ENCODE measurements at places on chromosomes 6 and 20.

- no peak for DNase-seq
- H3K4me3 ChIP-seq: no peak overlapping the region
- H3K27ac ChIP-seq: no peak overlapping the region
- no peaks in the 10 kb centered on the region for H3K4me1 ChIP-seq
- no peaks in the 10 kb centered on the region for H3K36me3 ChIP-seq
Measured at GRCh38 chr6:139823099-139823807, 448.8 kb upstream of the CITED2 start.

- H3K4me1 ChIP-seq: no peaks in the 10 kb centered on the region
- no peak for DNase-seq
- H3K27me3 ChIP-seq: no peaks in the 10 kb centered on the region
- H3K36me3 ChIP-seq: no peaks in the 10 kb centered on the region
Measured at GRCh38 chr6:120378582-120379220, 955.6 kb downstream of the TBC1D32 start.

DNA sequence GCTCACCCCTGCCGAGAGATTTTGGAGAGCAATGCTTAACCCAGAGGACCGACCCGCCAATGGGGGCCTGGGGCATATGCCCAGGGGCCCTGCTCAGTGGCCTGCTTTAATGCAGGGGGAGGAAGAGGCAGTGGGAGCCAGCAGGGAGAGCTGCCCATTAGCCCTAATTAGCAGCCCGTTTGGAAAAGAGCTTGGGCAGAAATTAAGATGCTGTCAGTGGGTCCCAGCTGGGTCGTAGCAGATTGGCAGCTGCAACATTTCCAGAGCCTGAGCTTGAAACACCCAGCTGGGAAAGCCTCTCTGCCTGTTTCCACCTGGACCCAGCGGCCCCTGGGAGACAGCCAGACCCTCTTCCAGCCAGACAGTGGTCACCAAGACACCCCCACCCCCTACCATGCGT, 39.5 kb downstream of the CD40 start:
- H3K4me1 ChIP-seq: no peaks in the 10 kb centered on the region
- H3K27me3 ChIP-seq: no peaks in the 10 kb centered on the region
- H3K27ac ChIP-seq: no peak overlapping the region
- no peak overlapping the region for H3K4me3 ChIP-seq

- no peaks in the 10 kb centered on the region for H3K4me1 ChIP-seq
- no peak overlapping the region for H3K27ac ChIP-seq
- DNase-seq: peak; percentile 52
- no peak overlapping the region for H3K4me3 ChIP-seq
- no peaks in the 10 kb centered on the region for H3K36me3 ChIP-seq
- no peaks in the 10 kb centered on the region for H3K27me3 ChIP-seq
Measured at GRCh38 chr6:163640641-163641040, 226.1 kb downstream of the QKI start.

DNA sequence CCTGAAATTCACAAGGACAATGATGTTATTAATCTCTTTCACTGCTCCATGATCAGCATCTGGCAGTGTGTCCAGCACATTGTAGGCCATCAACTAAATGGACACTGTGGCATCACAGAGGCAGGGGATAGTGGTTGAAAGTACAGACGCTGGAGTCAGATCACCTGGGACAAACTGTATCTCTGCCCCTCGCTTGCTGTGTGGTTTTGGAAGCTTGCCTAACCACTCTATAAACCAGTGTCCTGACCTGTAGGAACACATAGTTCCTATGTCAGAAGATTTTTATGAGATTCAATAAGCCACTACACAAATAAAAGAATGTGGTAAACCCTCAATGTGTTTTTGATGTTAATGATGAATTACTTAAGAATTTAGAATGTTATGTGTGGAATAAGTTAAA, 219.3 kb upstream of the RNF217 start:
- H3K36me3 ChIP-seq: no peaks in the 10 kb centered on the region
- no peak for DNase-seq
- H3K4me1 ChIP-seq: no peaks in the 10 kb centered on the region
- no peaks in the 10 kb centered on the region for H3K27me3 ChIP-seq

GRCh38 chr6:130708338-130708737, 118.9 kb upstream of the SMLR1 start:
- H3K27me3 ChIP-seq: no peaks in the 10 kb centered on the region
- no peaks in the 10 kb centered on the region for H3K36me3 ChIP-seq
- no peak overlapping the region for H3K27ac ChIP-seq

DNA sequence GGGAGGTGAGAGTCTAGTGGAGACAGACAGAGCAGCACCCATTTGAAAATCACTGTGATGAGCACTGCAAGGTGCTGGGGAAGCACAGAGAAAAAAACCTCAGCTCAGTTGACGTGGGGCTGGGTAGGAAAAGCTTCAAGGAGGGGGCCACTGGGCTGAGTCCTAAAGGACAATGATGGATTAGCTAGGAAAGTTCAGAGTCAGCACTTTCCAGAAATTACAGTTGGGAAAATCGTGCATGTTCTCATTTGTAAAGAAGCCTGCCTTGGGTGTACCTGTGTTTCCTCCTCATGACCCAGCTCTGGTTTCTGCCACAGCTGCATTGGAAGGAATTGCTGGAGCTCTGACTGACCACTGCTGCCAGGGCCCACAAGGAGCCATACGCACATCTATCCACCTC, 221.3 kb downstream of the FARS2 start:
- no peak overlapping the region for H3K4me3 ChIP-seq
- no peak for DNase-seq
- H3K27ac ChIP-seq: no peak overlapping the region

GRCh38 chr20:19304389-19304788, 91.9 kb downstream of the SLC24A3 start:
- no peaks in the 10 kb centered on the region for H3K36me3 ChIP-seq
- H3K4me1 ChIP-seq: no peaks in the 10 kb centered on the region
- no peak overlapping the region for H3K4me3 ChIP-seq
- no peaks in the 10 kb centered on the region for H3K27me3 ChIP-seq
- H3K27ac ChIP-seq: no peak overlapping the region
- no peak for DNase-seq

DNA sequence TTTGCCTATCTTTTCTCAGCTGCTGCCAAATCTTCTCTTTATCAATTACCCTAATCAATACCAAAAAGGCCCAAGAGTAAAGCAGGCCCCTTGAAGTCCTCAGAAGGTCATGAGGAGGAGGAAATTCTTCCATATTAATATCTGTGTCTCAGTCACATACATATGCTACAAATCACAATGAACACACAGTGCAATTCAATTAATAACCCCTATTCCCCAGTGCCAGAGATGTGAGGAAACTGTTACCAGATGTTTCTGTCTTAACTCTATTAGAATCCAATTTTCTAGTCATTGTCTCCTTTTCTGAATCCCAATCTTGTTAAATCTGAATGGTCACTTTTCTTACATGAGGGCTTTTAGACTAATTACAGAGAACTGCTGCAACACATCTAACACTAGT, 45.9 kb upstream of the SLC2A12 start:
- H3K4me1 ChIP-seq: no peaks in the 10 kb centered on the region
- H3K27me3 ChIP-seq: no peaks in the 10 kb centered on the region
- H3K27ac ChIP-seq: no peak overlapping the region
- H3K4me3 ChIP-seq: no peak overlapping the region
- no peak for DNase-seq

DNA sequence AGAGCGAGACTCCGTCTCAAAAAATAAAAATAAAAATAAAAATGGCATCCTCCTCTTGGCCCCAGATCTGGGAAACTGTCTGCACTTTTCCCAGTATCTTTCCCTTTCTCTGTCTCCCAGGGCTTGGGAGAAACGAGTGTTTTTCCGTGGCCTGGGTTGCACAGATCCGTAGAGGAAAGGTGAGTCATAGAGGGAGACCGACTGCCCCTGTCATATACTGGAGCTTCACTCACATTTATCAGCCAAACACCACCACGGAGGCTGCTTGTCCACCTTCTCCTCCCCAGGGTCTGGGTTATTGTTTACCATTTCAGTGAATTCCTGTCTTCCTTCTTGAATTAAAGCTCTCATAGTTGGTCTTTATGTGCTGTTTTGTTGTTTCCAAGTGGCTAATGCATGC, 31.9 kb upstream of the EIF2S2 start:
- H3K4me3 ChIP-seq: no peak overlapping the region
- H3K4me1 ChIP-seq: no peaks in the 10 kb centered on the region
- DNase-seq: no peak

DNA sequence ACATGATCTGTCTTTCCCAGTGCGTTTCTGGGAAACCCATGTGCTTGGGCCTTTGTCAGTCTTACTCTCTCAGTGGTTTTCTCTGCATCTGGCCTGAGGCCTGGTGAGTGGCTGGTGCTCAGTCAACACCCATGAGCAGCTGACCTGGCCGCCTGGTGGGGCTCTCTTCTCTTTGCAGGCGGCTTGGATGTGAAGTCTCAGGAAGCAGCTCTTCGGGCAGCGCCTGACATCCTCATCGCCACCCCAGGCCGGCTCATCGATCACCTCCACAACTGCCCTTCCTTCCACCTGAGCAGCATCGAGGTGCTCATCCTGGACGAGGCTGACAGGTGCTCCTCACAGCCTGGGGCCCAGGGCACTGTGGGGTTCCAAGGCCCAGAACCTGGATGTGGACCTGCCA, 10.8 kb downstream of the DDX27 start:
- DNase-seq: no peak
- H3K27me3 ChIP-seq: no peaks in the 10 kb centered on the region
- H3K4me1 ChIP-seq: no peaks in the 10 kb centered on the region
- no peak overlapping the region for H3K27ac ChIP-seq
- no peak overlapping the region for H3K4me3 ChIP-seq
- H3K36me3 ChIP-seq: peaks cover 98% of the 10 kb centered on the region

- DNase-seq: no peak
- H3K36me3 ChIP-seq: no peaks in the 10 kb centered on the region
- H3K4me3 ChIP-seq: no peak overlapping the region
- no peaks in the 10 kb centered on the region for H3K4me1 ChIP-seq
- H3K27ac ChIP-seq: no peak overlapping the region
Measured at GRCh38 chr6:131646249-131646670, 9.2 kb downstream of the ENPP3 start.

Measured in tibial artery (tissue), 4 donors.